ENCODE measurements at places on chromosomes 1 and 21.

- no peak for DNase-seq
Observed at GRCh38 chr1:97726386-97726785, 194.4 kb downstream of the DPYD start.

DNA sequence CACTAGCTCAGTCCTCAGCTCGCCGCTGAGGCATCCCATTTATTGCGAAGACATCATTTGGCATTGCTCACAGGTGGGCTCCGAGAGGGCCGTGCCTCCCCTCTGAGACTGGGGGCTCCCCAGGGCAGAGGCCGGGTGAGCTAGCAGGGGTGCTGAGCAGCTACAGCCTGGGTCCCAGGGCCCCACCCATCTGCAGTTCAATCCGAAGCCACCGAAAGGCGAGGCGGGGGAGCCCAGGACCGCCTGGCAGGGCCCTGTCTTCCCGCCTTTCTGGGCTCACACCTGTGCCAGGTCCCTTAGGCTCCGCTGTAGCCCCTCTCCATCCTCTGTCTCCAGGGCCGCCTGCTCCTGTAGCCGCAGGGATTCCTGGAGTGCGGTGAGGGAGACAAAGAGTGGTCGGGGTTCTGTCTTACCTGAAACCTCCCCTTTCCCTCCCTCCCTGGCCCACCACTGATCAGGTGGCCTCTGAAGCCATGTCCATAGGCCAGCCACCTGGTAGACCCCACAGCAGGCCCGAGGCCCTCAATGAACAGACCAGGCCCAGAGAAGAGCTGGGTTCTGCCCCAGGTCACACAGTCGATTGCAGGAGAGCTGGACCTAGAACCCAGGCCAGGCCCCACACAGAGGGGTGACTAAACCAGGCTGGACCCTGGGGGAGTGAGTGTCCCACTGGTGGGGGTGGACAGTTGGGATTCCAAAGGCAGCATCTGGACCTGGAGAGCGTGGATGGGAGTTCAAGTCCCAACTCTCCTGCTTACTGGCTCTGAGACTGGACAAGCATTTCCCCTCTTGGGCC lies 18.1 kb upstream of the NBPF1 start:
- DNase-seq: no peak

DNA sequence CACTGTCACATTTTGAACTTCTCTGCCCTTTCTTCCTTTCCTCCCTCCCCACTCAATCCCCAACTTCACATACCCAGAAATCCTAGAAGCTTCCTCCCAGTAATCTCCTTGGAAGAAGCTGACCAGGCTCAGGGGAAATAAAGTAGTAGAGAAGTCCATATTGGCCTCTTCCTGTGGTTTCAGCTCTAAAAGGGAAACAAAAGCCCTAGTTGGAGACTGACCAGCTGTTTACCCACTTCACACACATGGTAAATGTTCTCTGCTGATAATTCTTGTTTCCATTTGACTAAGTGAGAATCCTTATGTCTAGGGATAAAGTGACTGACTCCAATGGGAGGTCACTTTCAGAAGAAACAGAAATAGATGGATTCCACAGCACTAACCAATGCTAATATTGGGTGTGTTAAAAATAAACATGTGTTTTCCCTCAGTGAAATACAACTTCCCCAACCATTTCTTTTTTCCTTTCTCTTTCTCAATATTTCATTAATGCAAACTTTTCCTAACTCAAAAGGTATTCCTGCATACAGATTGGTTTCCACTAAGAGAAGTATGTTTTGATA lies 178.9 kb upstream of the DPT start:
- no peak for DNase-seq

- no peak for DNase-seq
Observed at GRCh38 chr1:21818656-21819055, 6.6 kb downstream of the LDLRAD2 start.

GRCh38 chr21:45818904-45819285 lies 162.7 kb upstream of the COL6A1 start:
- DNase-seq: no peak

DNA sequence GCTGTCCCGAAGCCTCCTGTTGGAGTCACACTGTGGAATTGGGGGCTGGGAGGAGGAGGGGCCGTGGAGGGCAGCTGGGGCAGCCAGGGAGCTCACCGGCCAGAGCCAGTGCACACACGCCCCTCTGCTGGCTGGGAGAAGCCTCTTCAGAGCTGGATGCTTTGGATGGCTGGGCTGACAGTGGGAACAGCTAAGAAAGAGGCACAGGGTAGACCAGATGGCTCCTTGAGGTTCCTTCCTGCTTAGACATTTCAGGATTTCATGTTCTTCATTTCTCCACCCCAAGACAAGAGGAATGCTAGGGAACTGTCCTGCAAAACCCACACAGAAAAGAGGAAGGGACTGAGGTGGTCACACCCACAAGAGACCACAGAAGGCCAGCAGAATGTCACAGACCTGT lies 254.8 kb upstream of the VAMP3 start:
- DNase-seq: no peak
